ENCODE measurements at places on chromosomes 1 and 21.

GRCh38 chr1:62237950-62238374 lies 43.3 kb downstream of the L1TD1 start:
- no peak for DNase-seq

GRCh38 chr21:27024971-27025370 lies 58.1 kb upstream of the ADAMTS5 start:
- DNase-seq: no peak

- DNase-seq: no peak
Observed at GRCh38 chr1:87004857-87005256, 90.4 kb downstream of the HS2ST1 start.

GRCh38 chr1:27037518-27037917 lies 24.9 kb upstream of the TENT5B start:
- no peak for DNase-seq

- DNase-seq: no peak
Observed at GRCh38 chr1:52659356-52659755, 26.4 kb downstream of the SHISAL2A start.

- no peak for DNase-seq
Observed at GRCh38 chr1:17200756-17201155, 4.2 kb upstream of the PADI1 start.

DNA sequence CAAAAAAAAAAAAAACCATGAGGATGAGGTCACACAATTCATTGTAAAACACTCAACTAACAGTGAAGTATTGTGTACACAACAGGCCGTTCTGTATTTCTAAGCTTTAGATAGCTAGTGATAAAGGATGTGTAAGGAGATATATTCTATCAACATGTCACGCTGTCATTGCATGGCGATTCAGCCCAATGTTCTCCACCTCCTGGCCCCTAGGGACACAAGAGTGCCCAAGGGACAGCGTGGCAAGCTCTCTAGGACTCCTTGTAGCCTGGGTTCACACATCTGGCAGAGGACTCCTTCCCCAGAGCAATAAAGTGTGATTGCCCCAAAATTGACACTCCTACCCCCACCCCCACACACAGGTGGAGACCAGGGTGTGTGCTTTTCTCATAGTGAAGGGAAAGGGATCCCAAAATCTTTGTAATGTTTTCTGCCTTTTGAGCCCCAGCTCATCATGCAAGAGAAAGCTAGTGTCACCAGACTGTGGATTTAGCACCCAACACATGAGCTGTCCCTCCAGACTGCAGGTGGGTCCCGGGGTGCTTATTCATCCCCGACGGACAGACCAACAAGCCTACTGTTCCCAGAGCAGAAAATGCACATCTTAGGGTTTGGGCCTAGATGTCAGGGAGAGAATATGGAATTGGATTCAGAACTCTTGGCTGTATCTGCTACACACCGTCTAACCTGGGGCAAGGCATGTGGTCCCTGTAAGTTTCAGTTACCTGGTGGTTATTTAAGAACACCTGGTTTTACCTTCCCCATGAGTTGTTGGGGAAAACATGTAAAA lies 11.5 kb downstream of the TMPRSS3 start:
- no peak for DNase-seq

- DNase-seq: no peak
Observed at GRCh38 chr1:17434016-17434415, 5.5 kb downstream of the RCC2 start.

DNA sequence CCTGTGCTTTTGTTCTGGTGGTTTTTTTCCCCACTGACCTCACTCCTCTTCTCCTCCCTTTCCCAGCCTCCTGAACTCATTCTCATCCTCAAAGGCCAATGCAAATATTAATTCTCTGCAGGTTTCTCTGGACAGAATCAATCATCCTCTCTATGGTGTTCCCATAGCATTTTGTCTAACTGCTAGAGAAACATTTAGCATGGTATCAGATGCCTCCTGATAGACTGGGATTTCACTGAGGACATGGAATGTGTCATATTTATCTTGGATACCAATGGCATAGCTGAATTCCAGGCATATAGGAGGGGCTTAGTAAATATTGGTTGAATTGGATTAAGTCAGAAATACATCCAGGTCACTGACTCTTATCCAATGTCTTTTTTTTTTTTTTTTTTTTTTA lies 46.1 kb upstream of the SRP9 start:
- no peak for DNase-seq

GRCh38 chr1:59609245-59609644 lies 205.5 kb upstream of the HOOK1 start:
- DNase-seq: no peak

GRCh38 chr21:26782747-26783146 lies 62.5 kb downstream of the ADAMTS1 start:
- DNase-seq: no peak

DNA sequence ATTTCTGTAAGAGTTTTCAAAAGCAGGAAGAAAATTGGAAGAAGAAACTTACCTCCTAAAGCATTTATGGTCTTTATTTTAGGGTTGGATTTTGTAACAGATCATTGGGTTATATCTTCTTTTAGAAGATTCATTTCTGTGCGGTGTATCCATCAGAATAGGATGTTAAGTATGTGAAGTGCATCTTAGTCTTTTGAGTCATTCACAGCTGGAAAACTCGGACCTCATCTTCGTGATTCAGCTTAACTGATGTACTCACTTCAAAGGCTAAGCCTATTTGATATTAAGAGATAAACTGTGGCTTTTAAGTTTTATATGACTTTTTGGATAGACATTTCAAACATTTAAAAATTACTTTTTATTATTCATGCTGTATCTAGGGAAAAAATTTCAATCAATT lies 56.3 kb downstream of the GIPC2 start:
- DNase-seq: no peak

- no peak for DNase-seq
Observed at GRCh38 chr1:59126366-59126765, 170.5 kb upstream of the FGGY start.
